Mammary epithelial cell (primary cell): ENCODE measurements at places on chromosomes 7 and 10.

- DNase-seq: no peak
These were observed 759.3 kb downstream of the LRMDA start for GRCh38 chr10:76190634-76191270.

DNA sequence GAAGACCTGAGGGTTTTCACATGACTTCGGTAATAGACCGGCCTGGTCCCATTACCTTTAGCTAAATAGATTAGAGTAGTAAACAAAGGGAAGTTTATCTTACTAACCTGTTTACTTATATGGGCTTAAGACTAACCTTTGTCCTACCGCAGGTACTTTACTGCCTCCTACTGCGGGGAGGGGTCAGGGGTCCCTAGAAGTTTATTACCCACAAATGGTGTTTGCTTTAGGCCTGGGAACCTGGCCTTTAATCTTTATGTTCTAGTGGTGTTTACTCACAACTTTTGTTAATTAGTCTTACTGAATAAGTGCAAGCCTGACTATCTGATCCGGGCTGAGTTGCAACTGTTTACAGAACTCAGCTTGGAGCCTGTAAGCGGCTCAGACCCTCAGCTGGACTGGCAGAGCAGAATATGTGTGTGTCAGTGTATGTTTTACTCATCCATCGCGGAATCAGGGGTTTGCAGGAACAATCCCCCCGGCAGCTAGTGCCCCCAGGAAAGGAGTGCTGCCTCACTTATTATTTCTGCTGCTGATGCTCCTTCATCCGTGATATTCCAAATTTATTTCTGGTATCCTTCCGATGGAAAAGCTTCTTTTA is 578.9 kb upstream of the SEMA3D start:
- DNase-seq: no peak

GRCh38 chr7:116500078-116500853 is 728 bp downstream of the CAV2 start:
- DNase-seq: peak; percentile 94

GRCh38 chr7:117185124-117185523 is 137.7 kb downstream of the WNT2 start:
- no peak for DNase-seq

GRCh38 chr7:23808421-23808820 is 98.4 kb downstream of the STK31 start:
- no peak for DNase-seq

- no peak for DNase-seq
These were observed 185.8 kb upstream of the PRSS1 start for GRCh38 chr7:142563470-142563869.

- DNase-seq: peak; percentile 83
These were observed 86.4 kb upstream of the KIF5B start for GRCh38 chr10:32142646-32143045.
